GM04503 (cell line): ENCODE measurements at places on chromosomes 12 and 14.

DNA sequence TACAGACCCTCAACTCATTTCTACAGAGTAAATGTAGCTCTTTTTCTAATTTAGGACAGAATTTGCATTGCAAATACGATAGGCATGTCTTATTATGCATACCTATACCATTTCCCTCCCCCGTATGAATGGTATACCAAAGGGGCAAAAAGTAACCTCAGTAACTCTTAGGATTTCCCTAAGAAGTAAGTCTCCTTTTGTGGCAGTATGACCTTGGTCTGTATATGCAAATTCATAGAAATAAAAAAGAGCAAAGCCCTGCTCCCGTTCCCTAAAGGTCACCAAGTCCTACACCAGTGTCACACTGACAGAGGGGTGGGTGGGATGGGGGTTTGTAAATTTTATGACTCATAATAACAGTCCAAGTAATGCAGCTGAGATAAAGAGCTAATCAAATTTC lies 365.8 kb upstream of the CCDC196 start:
- no peak for DNase-seq

DNA sequence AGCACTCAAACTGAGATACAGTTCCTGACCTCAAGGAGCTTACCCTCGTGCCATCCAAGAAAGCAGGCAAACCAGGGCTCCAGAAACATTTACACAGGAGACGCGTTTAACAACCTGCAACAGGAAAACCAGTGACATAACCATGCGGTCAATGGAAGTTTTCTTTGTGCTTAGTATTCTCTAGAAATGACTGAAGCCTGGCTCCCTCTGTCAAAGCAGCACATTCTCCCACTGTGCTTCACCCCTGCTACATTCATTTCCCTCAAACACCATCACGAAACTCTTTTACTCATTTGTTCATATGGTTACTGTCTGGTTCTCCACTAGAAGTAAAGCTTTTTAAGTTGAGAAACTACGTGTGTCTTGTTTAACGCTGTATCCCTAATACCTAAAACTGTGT lies 161.3 kb upstream of the CCND2 start:
- no peak for DNase-seq

- no peak for DNase-seq
These were observed 101.3 kb downstream of the HMGA2 start for GRCh38 chr12:65925626-65926025.

DNA sequence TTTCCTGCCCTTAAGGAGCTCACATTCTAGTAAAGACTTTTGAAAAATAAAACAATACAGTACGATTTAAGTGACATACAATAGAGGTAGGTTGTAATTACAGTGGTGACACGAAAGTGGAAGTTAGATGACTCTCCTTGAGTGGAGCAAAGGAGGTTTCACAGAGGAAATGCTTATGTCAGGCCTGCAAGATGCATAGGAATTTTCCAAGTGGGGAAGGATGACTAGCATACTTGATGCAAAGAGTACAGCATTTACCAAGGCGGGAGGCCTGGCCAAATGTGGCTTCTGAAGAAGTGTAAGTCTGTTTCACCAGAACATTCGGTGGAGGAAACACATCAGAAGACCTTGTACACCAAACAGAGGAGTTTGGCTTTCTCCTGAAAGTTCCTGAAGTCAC lies 55.2 kb downstream of the ERO1A start:
- DNase-seq: no peak

DNA sequence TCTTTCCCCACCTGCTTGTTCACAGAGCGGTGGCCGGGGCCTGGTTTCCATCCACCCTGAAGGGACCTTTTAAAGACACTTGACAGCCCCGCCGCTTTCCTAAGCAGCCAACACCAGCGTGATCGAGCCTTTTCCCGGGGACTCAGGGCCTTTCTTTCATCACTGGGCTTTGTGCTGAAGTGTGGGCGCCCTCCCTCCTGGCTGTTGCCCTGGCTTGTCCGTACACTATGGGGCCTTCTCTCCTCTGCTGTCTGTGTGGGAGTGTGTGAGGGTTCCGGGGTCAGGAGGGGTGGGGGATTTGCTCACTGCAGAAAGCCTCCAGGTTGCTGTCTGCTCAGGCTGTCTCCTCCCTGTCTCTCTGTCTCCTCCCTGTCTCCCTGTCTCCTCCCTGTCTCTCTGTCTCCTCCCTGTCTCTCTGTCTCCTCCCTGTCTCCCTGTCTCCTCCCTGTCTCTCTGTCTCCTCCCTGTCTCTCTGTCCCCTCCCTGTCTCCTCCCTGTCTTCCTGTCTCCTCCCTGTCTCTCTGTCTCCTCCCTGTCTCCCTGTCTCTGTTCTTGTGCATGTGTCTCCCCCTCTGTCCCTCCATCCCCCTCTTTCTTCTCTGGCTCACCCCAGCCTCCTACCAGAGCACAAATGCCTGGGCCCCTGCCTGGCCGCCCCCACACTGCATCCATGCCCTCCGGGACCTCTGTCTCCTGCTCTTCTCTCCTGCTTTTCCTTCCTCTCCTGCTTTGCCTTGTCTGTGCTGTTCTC lies 64.7 kb downstream of the CCDC92 start:
- peak; percentile 8 for DNase-seq
